HT1080 (cell line): ENCODE measurements at places on chromosomes 2 and 18. TPM values are rescaled to one million over a fixed set of nuclear protein-coding genes. Genes with fewer than 3 reads are reported as not detected.

CRYGD gene
- total RNA-seq: not detected in 2 replicates

TMEM182 gene
- 1.5 and 8.3 TPM in 2 replicates for total RNA-seq

EVX2 gene
- not detected in 2 replicates for total RNA-seq

GPR35 gene
- 0.05 TPM in 1 of 2 replicates, not detected in the other for total RNA-seq

XIRP2 gene
- 0.03 and 0.18 TPM in 2 replicates for total RNA-seq

CDH2 gene
- 49.4 and 60.4 TPM in 2 replicates for total RNA-seq

ITGA4 gene
- total RNA-seq: 28.8 and 30.7 TPM in 2 replicates

TMEM178A gene
- not detected in 2 replicates for total RNA-seq

CFAP210 gene
- total RNA-seq: not detected in 2 replicates

ESPNL gene
- total RNA-seq: 0.27 and 0.85 TPM in 2 replicates

SLC19A3 gene
- total RNA-seq: not detected in 2 replicates

FASTKD2 gene
- 47.1 and 48.0 TPM in 2 replicates for total RNA-seq

ABCG8 gene
- total RNA-seq: not detected in 2 replicates

CGREF1 gene
- 0.13 and 0.26 TPM in 2 replicates for total RNA-seq

CNTNAP5 gene
- 0.10 and 0.11 TPM in 2 replicates for total RNA-seq

PFN4 gene
- total RNA-seq: 0.42 TPM in 1 of 2 replicates, not detected in the other

MXD1 gene
- total RNA-seq: 3.5 and 4.6 TPM in 2 replicates

AP1S3 gene
- total RNA-seq: 5.0 and 13.3 TPM in 2 replicates

CCDC178 gene
- total RNA-seq: 0.03 TPM in 1 of 2 replicates, not detected in the other

FOXI3 gene
- not detected in 2 replicates for total RNA-seq

PDE1A gene
- 0.07 TPM in 1 of 2 replicates, not detected in the other for total RNA-seq
